Peyer's patch (tissue), 4 donors: ENCODE measurements at places on chromosomes 2 and 18. TPM values are rescaled to one million over a fixed set of nuclear protein-coding genes. Genes with fewer than 3 reads are reported as not detected.

Gene AQP12A
- not detected for total RNA-seq

- H3K27me3 ChIP-seq: no peaks in the 10 kb centered on the region
- no peaks in the 10 kb centered on the region for H3K36me3 ChIP-seq
- H3K4me1 ChIP-seq: no peaks in the 10 kb centered on the region
- H3K27ac ChIP-seq: no peak overlapping the region
Observed at GRCh38 chr2:220509966-220510365, 882.5 kb downstream of the SLC4A3 start.

DNA sequence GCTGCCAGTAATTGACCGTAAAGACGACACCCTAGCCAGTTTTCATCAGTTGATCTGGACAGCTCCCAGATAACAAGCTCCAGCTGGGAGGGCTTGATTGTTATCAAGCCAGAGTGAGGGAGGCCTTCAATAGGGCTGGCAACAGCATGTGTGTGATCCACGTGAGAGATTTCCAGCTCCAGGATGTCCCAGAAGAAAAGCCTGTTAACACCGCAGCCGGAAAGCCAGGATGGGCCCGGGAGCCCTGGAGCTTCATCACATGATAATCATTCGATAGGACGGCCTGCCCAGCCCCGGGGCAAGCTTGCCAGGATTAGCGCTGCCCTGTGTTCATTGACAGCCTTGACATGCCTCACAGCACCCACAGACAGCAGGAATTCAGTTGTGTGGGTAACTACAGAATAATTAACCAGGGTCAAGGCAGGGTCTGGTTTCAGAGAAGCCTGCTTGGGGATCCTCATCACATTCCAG, 182.5 kb downstream of the C1D start:
- no peak overlapping the region for H3K4me3 ChIP-seq
- DNase-seq: no peak
- H3K27me3 ChIP-seq: no peaks in the 10 kb centered on the region
- H3K27ac ChIP-seq: no peak overlapping the region

- no peak overlapping the region for H3K4me3 ChIP-seq
- DNase-seq: no peak
- H3K4me1 ChIP-seq: no peaks in the 10 kb centered on the region
- no peaks in the 10 kb centered on the region for H3K36me3 ChIP-seq
Observed at GRCh38 chr2:4628998-4629501, 925.7 kb downstream of the DCDC2C start.

- DNase-seq: no peak
- no peak overlapping the region for H3K4me3 ChIP-seq
- H3K4me1 ChIP-seq: no peaks in the 10 kb centered on the region
- no peak overlapping the region for H3K27ac ChIP-seq
- no peaks in the 10 kb centered on the region for H3K27me3 ChIP-seq
- H3K36me3 ChIP-seq: no peaks in the 10 kb centered on the region
Observed at GRCh38 chr18:36513556-36513955, 216.0 kb downstream of the FHOD3 start.

Gene VWC2L
- not detected for total RNA-seq

DNA sequence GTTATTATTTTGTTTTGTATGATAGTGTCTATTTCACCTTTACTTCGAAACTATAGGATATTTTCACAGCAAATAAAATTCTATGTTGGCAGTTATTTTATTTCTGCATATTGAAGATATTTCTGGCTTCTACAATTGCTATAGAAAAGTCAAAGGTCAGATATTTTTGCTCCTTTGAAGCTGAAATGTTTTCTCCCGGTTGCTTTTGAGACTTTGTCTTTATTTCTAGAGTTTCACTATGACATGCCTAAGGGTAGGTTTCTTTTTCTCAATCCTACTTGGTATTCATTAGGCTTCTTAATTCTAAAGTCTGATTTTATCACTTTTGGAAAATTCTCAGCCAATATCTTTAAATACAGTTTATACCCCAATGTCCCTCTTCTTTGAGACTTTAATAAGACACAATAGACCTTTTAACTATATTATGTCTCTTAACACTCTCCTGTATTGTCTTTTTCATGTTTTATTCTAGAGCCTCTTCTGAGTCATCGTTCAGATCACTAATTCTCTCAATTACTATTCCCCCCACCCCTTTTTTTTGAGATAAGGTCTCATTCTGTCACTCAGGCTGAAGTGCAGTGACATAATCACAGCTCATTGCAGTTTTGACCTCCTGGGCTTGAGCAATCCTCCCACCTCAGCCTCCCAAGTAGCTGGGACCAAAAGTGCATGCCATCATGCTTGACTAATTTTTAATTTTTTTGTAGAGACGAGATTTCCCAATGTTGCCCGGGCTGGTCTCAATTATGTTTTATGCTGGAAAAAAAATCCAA, 50.5 kb downstream of the USP37 start:
- no peaks in the 10 kb centered on the region for H3K27me3 ChIP-seq
- H3K36me3 ChIP-seq: no peaks in the 10 kb centered on the region
- no peak overlapping the region for H3K4me3 ChIP-seq
- no peak for DNase-seq

DNA sequence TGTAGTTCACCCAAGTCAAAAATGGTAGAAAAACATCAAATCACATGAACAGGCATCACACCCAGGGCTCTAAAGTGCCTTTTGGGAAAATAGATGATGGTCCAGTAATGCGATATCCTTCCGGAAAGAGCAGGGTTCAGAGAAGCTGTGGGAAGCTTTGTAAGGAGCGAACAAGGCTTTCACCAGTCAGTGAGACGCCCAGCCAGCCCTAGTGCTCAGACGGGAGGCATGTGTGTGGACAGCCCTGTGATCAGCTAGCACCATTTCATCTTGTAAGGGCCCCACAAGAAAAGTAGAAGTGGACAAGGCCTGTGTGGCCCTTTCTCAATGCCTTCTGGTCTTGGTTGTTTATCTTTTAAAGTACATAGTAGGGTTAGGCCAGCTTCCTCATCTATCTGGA, 76.1 kb downstream of the SMIM21 start:
- H3K36me3 ChIP-seq: no peaks in the 10 kb centered on the region
- no peak for DNase-seq
- H3K4me3 ChIP-seq: no peak overlapping the region

- no peak overlapping the region for H3K4me3 ChIP-seq
- no peak overlapping the region for H3K27ac ChIP-seq
- no peaks in the 10 kb centered on the region for H3K4me1 ChIP-seq
- no peaks in the 10 kb centered on the region for H3K27me3 ChIP-seq
- DNase-seq: no peak
- no peaks in the 10 kb centered on the region for H3K36me3 ChIP-seq
Observed at GRCh38 chr2:16687222-16687621, 21.6 kb upstream of the CYRIA start.

- no peaks in the 10 kb centered on the region for H3K36me3 ChIP-seq
- H3K4me1 ChIP-seq: no peaks in the 10 kb centered on the region
- H3K4me3 ChIP-seq: no peak overlapping the region
- no peak overlapping the region for H3K27ac ChIP-seq
Observed at GRCh38 chr18:22211657-22212056, 42.3 kb downstream of the GATA6 start.

DNA sequence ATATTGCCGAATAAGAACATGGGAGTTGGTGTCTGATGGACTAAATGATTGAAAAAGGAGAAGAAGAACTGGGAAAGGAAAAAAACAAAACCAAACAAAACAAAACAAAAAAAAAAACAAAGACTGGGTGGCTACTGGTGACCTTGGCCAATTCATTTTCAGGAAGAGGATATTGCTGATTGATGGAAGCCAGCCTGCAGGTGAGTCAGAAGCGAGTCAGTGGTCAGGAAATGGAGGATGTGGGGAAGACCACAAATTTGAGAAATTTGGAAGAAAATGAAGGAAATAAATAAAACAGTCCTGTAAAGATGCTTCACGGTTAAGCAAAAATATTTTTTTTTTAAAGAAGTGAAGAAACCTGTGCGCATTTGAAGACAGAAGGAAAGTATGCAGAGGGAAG, 296.9 kb downstream of the ZNF521 start:
- no peaks in the 10 kb centered on the region for H3K27me3 ChIP-seq
- DNase-seq: no peak
- H3K27ac ChIP-seq: no peak overlapping the region
- H3K36me3 ChIP-seq: no peaks in the 10 kb centered on the region
- H3K4me1 ChIP-seq: no peaks in the 10 kb centered on the region

Gene AFF3
- 216 TPM for total RNA-seq

Gene CNTNAP5
- total RNA-seq: not detected

GRCh38 chr18:24695168-24695567, 234.7 kb downstream of the HRH4 start:
- no peak for DNase-seq
- H3K4me3 ChIP-seq: no peak overlapping the region
- no peaks in the 10 kb centered on the region for H3K27me3 ChIP-seq
- no peaks in the 10 kb centered on the region for H3K36me3 ChIP-seq
- no peaks in the 10 kb centered on the region for H3K4me1 ChIP-seq
- H3K27ac ChIP-seq: no peak overlapping the region

Gene GCG
- 36.9 TPM for total RNA-seq

Gene PSMA8
- not detected for total RNA-seq

DNA sequence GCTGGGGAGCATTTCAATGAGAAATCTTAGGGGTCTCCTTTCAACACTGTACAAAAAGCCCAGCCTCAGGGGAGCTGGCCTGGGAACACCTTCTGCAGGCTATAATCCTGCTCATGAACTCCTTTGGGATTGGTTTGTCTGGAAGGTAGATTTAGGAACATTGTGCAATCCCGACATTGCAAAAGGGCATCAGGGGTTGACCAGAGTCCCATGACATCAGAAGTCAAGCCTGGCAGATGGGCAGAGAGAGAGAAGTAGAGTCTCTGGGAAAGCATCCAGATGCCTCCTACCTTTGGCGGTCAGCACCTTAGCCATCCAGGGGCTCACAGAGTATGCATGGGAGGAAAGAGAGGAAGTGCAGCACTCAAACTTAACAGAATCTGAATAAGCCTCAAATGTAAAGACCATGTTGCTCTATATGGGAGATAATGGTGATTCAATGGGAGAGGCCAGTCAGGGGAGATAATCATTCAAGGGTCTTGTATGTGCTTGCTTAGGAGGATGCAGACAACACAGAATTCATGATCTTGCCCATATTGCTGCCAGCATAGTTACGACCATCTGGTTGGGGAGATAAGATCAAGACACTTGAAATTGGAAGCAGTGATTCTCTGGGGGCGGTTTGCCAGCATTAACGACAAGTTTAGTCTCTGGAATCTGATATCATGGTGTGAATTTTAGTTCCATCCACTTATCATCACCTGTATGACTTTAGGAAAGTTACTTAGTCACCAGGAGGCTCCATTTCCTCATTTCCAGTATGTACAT, 58.3 kb upstream of the UPP2 start:
- no peaks in the 10 kb centered on the region for H3K36me3 ChIP-seq
- no peaks in the 10 kb centered on the region for H3K27me3 ChIP-seq
- H3K4me1 ChIP-seq: no peaks in the 10 kb centered on the region
- no peak overlapping the region for H3K4me3 ChIP-seq
- DNase-seq: no peak

Gene ST3GAL5
- 20.2 TPM for total RNA-seq

- no peaks in the 10 kb centered on the region for H3K4me1 ChIP-seq
- no peak for DNase-seq
- H3K36me3 ChIP-seq: no peaks in the 10 kb centered on the region
- no peak overlapping the region for H3K27ac ChIP-seq
- no peak overlapping the region for H3K4me3 ChIP-seq
Observed at GRCh38 chr2:146214394-146214929, 1630.4 kb upstream of the ACVR2A start.

DNA sequence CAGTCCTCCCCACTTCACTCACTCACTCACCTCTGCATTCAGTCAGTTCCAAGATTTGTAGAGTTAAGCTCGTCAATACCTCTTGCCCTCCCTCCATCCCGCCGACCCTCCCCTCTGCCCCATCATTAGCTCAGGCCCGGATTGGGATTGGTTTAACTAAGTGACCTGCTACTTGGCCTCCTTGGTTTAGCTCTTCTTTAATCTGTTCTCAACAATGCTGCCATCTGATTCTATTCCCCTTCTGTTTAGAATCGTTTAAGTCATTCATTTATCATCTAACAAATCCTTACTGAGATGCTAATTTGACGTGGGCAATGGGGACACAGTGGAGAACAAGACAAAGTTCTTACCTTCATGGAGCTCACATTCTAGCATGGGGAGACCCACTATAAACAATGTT, 204.6 kb downstream of the MTX2 start:
- H3K4me1 ChIP-seq: no peaks in the 10 kb centered on the region
- DNase-seq: no peak
- no peaks in the 10 kb centered on the region for H3K27me3 ChIP-seq
- H3K27ac ChIP-seq: no peak overlapping the region
- H3K36me3 ChIP-seq: no peaks in the 10 kb centered on the region

- no peak overlapping the region for H3K4me3 ChIP-seq
- no peak for DNase-seq
- peaks cover 44% of the 10 kb centered on the region for H3K4me1 ChIP-seq
Observed at GRCh38 chr2:200408428-200409316, 101.2 kb downstream of the KCTD18 start.

DNA sequence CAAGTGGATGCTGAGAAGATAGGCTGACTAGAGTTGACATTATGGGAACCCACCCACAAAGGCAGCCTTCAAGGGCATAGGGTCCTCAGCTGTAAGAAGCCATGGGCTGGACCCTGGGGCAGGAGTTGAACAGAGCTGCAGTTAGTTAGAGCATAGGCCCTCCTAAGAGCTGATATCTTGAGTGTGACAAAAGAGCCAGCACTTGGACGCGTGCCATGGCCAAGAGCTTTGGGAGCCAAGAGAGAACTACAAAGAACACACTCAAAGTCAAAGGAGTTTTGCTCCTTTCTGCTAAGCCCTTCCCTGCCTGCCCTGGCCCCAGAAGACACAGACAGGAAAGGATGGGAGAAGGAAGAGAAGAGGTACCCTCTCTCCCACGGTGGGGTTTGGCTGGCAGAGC, 29.9 kb upstream of the AGAP1 start:
- peaks cover 2% of the 10 kb centered on the region for H3K4me1 ChIP-seq
- DNase-seq: no peak
- no peak overlapping the region for H3K4me3 ChIP-seq
- H3K27me3 ChIP-seq: no peaks in the 10 kb centered on the region
- no peaks in the 10 kb centered on the region for H3K36me3 ChIP-seq

Gene ACADL
- 0.54 TPM for total RNA-seq

DNA sequence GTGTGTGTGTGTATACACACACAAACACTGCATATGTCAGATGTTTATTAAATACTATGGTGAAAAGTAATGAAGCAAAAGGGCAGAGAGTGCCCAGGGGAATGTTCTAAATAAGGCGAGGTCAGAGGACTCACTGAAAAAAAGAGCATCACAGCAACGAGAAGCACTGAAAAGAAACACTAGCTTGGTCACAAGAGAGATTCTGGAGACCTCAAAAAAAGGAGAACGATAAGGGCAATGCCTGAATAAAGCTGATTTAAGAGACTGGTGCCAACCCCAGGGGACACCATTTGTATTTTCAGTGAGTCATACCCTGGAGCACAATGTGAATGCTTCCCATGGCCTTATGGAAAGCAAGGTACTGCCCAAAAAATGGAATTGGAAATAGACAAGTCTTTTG, 14.5 kb downstream of the SLC40A1 start:
- no peak overlapping the region for H3K27ac ChIP-seq
- H3K4me1 ChIP-seq: no peaks in the 10 kb centered on the region

GRCh38 chr2:127117603-127118002, 10.6 kb upstream of the BIN1 start:
- no peak overlapping the region for H3K4me3 ChIP-seq
- H3K36me3 ChIP-seq: no peaks in the 10 kb centered on the region
- H3K27ac ChIP-seq: no peak overlapping the region
- DNase-seq: no peak
- H3K27me3 ChIP-seq: no peaks in the 10 kb centered on the region

Gene GKN1
- total RNA-seq: not detected

GRCh38 chr2:73013936-73014335, 57.6 kb downstream of the SFXN5 start:
- H3K27me3 ChIP-seq: no peaks in the 10 kb centered on the region
- H3K4me1 ChIP-seq: no peaks in the 10 kb centered on the region
- no peaks in the 10 kb centered on the region for H3K36me3 ChIP-seq
- no peak overlapping the region for H3K4me3 ChIP-seq
- no peak overlapping the region for H3K27ac ChIP-seq
- no peak for DNase-seq
